Progenitor cell of endocrine pancreas (in vitro differentiated cells): ENCODE measurements at places on chromosomes 2 and 18.

DNA sequence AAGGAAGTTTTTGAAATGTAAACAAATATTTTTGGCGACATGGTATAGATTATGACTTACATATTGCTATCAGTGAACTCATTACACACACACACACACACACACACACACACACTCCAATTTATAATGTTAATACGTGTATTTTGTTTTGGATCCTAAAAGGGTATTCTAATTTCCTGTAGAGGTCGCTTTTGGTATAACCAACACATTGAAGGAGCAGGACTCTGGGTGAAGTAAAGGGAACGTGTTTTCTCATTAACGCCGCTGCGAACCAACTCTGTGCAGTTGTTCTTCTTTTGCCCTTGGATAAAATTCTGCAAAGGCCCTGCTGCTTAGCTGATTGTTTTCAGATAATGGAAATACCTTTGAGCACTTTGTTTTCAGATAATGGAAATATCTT lies 190.4 kb downstream of the PMAIP1 start:
- DNase-seq: no peak

GRCh38 chr2:111015283-111015995 lies 105.3 kb upstream of the BCL2L11 start:
- no peak for DNase-seq

- DNase-seq: no peak
Observed at GRCh38 chr2:2739231-2739795, 408.2 kb upstream of the MYT1L start.

GRCh38 chr18:7272311-7273049 lies 41.6 kb downstream of the LRRC30 start:
- DNase-seq: peak; percentile 23

DNA sequence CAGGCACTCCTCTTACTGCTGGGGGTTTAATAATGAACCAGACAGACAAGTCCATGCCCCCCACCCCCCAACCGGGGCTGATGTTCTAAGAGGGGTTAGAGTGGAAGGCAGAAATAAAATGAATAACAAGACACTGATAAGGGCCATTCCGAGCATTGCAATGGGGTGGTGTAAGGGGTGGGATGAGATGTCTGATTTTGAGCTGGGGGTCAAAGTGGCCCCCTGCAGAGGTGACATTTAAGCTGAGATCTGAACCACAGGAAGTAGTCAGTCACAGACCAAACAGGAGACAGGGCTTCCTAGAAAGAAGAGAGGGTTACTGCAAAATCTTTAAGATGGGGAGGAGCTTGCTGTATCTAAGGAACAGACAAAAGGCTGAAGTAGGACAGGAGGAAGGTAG lies 180.6 kb upstream of the SH3BP4 start:
- DNase-seq: no peak

- DNase-seq: peak; percentile 70
Observed at GRCh38 chr2:216692636-216693413, 2.5 kb downstream of the IGFBP5 start.

DNA sequence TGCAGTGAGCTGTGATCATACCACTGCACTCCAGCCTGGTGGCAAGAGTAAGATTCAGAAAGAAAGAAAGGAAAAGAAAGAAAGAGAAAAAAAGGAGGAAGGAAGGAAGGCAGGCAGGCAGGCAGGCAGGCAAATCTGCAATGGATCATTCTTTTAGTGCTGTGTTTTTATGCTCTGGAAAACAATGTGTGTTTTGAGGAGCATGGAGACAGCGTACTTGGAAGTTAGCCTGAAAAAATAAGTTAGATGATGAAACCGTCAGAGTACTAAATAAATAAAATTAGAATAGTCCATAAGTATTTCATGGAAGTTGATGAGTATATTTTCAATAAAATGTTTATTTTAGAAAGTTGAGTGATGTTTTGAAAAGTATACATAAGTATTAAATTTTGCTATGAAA lies 366.4 kb upstream of the CDH20 start:
- DNase-seq: no peak

DNA sequence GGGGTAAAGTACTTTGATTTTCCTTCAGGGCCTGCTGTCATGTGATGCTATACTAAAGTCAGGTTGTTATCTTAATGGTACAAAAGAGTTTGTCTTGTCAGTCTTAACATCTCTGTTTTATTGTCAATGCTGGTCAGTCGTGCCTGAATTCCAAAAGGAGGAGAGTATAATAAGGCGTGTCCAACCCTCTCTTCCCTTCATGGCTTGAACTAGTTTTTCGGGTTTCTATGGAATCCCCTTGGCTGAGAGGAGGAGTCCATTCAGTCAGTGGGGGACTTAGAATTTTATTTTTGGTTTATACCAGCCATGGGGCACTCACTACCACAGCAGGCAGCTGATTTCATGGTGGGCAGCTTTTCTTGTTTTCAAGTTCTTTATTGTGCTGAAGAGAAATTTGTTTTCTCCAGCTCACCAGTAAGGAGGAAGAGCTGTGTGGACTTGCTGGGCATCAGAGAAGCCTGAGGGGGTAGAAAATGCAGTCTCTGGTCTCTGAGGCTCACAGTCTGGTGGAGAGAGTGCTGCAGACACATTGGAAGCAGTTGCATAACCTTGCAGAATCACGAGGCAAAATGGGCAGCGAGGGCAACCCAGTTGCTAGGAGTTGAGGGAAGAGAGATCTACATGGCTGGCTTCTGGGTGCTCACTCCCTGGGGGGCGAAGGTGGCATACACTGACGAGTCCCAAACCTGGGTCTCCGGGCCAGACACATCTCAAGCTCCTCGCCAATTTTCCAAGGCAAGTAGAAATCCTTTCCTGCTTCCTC lies 193.1 kb downstream of the ZBTB7C start:
- no peak for DNase-seq

DNA sequence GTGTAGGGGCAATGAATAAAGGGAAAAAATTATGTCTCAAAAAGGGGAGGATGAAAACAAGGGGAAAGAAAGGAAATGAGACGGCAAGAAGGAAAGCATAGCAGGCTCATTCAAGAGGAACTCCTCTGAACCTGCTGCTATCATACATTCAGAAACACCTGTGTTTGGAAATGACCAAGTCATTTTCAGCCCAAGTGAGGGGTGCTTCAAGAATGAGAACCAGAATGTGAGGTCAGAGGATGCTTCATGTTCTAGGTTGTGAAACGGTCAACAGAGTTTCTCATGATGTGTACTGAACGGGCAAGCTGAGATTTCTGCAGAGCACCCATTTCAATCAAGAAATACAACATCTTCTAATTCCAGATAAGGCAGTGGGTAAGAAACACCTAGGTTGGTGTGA lies 1367.2 kb upstream of the CELF4 start:
- no peak for DNase-seq

- no peak for DNase-seq
Observed at GRCh38 chr18:40159141-40160017, 1795.7 kb upstream of the PIK3C3 start.

- no peak for DNase-seq
Observed at GRCh38 chr18:50396005-50396660, 21.3 kb downstream of the SKA1 start.

DNA sequence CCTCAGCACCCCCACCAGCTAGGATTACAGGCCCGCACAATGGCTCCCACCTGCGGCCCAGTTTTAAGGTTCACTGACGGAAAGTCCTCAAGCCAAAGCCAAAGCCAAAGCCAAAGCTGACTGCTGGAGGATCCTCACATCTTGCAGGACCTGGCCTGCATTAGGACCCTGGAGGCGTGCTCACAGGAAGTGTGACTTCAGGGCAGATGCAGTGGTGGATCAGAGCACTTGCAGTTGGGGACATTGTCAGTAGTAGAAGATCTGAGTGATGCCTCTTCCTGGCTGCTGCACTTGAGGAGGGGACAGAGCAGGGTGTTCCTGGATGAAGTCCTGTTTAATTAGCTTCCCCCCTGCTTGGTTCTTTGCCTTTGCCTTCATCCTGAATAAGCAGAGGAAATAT lies 69.0 kb upstream of the ALPP start:
- no peak for DNase-seq

- DNase-seq: peak; percentile 5
Observed at GRCh38 chr2:96091711-96092572, 24.4 kb downstream of the ADRA2B start.

GRCh38 chr2:114426756-114427155 lies 15.7 kb upstream of the DPP10 start:
- DNase-seq: no peak

DNA sequence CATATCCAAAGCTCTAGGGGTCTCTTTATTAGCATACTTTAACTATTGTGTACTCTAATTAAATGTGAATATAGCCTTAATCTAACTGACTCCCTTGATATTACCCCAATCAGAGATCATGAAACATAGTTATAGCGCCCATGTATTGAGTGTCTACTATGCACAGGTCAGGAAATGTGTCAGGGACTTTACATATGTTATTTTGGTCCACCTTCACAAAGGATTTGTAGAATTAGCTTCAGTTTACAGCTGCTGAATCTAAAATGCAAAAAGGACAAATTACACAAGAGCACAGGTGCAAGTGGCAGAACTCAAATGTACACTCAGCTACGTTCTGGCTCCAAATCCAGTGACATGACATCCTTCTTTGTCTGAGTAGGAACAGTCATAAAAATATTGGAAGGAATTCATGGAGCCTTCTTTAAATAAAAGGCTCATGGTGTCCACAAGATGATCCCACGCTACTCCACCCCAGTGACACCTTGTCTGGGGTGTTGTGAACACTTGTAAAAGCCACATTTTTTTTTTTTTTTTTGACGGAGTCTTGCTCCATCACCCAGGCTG lies 38.7 kb upstream of the ATL2 start:
- DNase-seq: no peak

DNA sequence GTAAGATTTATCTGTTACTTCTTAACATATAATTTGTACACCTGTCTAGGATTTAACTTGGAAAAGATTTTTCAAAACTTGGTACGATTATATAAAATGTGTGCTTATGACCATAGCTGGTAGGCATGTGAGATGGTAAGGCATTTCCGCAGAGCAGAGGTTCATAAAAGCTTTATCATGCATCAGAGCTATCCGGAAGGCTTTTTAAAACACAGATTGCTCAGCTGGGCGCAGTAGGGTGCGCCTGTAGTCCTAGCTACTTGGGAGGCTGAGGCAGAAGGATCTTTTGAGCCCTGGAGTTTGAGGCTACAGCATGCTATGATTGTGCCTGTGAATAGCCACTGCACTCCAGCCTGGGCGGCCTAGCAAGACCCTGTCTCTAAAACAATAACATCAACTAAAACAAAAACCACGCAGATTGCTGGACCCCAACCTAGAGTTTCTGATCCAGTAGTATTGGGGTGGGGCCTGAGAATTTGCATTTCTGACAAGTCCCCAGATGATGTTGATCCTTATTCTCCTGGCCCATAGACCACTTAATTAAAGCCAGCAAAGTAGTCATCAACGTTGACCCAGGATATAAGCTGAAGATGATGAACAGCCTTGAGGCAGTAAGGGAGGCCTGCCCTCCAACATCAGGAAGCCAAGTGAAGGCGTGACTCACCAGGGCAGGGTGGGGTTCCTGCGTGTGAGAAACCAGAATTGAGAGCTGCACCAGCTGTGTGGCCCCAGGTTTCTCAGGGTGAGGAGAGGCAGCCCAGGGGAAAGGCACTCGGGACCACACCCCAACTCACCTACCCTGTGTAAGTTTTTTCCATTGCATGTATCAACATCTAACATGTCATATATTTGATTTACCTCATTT lies 21.6 kb upstream of the SLC20A1 start:
- no peak for DNase-seq

DNA sequence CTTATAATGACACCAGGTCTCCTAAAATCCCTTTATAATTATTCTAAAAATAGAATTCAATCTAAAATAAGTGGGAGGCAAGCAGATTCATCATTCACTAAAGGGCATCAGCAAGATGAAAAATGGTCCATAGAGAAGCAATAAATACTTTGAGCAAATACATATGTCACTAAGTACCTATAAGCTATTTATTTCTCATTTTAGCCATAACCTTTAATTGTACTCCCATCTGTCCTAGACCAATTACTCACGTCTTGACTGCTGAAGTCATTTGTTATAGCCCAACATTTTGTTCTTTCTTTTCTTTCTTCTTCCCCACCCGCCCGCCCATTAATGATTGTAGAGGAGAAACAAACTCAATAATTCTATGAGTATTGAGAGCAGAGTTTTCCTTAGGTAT lies 105.7 kb downstream of the MAP2 start:
- DNase-seq: no peak

GRCh38 chr2:113888641-113889470 lies 1.0 kb upstream of the ACTR3 start:
- DNase-seq: no peak

- DNase-seq: no peak
Observed at GRCh38 chr2:131058920-131059319, 34.3 kb downstream of the FAM168B start.

DNA sequence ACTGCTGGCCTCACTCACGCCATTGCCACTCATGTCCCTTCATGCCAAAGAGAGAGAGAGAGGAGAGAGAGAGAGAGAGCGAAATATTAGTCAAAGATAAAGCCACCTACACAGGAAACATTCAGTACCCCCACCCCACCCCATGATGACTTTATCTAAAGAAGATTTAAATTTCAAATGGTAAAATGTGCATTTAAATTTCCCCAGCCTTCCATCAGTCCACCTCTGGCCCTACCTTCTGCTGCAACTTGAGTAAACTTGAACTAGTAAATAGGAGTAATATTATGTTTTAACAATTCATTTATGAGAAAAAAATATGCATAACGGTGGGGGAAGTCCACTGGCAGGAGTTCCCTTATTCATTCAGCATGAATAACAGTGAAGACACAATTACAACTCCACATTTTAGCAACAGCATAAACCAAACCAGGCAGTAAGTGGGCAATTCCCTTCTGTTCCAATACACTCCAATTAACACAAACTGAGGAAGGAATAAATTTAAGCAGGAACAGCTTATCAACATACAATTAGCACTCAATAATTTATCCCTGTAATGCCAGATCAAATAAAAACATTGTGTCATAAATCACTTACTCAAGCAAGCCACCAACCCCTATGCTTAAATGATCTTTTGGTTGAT lies 264.2 kb downstream of the LNPK start:
- DNase-seq: no peak

- DNase-seq: no peak
Observed at GRCh38 chr2:30987566-30987965, 150.7 kb downstream of the GALNT14 start.

GRCh38 chr2:65267008-65267407 lies 39.4 kb downstream of the ACTR2 start:
- no peak for DNase-seq

- DNase-seq: no peak
Observed at GRCh38 chr2:215602997-215603396, 167.1 kb upstream of the FN1 start.

DNA sequence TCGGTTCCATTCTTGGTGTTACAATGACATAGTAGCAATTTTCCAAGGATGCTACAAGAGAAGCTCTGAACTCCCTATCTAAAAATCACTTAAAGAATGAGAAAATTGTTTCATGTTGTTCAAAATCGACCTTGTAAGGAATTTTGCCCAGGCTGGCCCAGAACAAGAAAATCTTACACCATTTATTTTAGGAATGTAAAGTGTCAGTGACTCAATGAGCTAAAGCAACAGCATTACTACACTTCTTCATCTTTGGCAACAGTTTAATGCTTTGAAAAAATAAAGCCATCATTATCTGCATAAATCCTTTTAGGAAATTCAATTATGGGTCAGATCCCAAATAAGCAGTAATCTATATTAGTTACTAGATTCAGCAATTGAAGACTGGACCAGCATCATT lies 38.6 kb downstream of the SLC25A12 start:
- no peak for DNase-seq

GRCh38 chr18:59921384-59921891 lies 21.6 kb downstream of the PMAIP1 start:
- DNase-seq: no peak

GRCh38 chr2:52340171-52340570 lies 1308.2 kb upstream of the NRXN1 start:
- no peak for DNase-seq

- no peak for DNase-seq
Observed at GRCh38 chr2:161199912-161200701, 39.9 kb downstream of the TANK start.

- DNase-seq: no peak
Observed at GRCh38 chr2:216855079-216855478, 4.8 kb downstream of the TNP1 start.
